Heart right ventricle (tissue), 16 donors: ENCODE measurements at places on chromosomes 4 and X. TPM values are rescaled to one million over a fixed set of nuclear protein-coding genes. Genes with fewer than 3 reads are reported as not detected.

DNA sequence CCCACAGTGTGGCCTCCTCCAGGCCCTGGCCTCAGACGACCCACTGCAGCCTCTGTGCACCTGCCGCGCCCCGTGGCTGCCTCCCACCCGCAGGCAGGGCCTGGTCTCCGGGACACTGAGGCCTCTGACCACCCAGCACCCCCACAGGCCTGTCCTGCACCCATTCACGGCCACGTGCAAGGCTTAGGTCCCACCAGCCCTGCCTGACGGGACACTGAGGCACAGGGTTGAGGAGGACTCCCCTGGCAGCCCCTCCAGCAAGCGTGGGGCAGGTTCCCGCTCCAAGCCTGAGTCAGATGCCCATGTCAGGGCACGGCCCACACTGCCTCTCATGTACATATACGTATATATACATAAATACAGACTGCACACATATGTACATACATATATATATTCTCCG, 23.5 kb downstream of the NELFA start:
- no peak for DNase-seq

DNA sequence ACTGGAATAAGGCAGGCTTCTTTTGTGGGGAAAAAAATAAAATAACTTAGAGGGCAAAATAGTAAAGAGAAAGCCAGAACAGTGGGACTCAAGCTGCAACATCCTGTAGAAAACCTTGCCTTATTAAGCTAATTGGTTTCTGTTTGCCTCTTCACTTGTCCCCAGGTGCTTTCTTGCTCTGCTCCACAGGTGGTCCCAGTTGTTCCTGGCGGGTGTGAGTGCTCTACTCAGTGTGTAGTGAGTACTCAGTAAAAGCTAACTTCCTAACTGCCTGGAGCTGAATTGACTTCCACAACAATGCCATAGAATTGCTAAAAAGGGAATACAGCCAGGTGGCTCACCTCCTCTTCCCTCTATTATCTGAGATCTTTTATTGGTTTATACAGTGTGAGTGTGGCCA, 930.2 kb downstream of the C4orf33 start:
- DNase-seq: no peak

DNA sequence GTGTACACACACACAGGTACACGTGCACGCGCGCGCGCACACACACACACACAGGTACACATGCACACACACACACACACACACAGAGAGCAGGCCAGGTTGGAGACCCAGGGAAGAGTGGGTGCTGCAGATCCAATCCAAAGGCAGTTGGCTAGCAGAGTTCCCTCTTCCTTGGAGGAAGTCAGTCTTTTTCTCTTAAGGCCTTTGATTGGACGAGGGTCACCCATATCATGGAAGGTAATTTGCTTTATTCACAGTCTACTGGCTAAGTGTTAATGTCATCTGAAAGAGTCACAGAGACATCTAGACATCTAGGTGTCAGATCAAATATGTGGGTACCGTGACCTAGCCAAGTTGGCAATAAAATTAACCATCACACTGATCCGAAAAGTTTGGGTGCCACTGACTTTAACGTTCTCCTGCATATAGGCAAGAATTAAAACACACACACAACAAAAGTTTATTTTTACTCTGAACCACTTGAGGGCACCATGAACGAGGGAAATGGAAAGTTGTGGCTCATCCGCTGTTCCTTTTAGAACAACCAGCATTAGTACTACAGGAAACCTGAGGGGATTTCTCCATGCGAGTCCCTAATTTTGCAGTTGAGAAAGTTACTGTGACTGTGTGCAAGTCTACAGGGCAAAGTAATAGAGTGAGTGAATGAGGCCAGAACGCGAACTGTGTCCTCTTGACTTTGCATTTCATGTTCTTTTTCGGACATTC, 66.0 kb upstream of the STOX2 start:
- DNase-seq: no peak

GRCh38 chr4:68082758-68083157, 46.9 kb downstream of the TMPRSS11F start:
- no peak for DNase-seq

DNA sequence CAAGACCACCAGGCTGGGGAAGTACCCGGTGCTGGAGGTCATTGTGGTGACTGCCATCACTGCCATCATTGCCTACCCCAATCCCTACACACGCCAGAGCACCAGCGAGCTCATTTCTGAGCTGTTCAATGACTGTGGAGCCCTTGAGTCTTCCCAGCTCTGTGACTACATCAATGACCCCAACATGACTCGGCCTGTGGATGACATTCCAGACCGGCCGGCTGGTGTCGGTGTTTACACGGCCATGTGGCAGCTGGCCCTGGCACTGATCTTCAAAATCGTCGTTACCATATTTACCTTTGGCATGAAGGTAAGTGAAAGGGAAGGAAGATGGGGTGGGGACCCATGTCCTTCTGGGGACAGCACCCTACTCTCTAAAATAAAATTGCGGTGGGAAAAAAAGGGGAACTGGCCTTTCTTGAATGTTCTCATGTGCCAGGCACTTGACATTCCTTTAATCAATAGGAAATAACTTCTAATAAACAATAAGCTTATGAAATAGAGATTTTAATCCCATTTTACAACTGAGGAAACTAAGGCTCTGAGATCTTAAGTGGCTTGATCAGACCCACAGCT, 51.6 kb downstream of the CLCN4 start:
- DNase-seq: no peak

DNA sequence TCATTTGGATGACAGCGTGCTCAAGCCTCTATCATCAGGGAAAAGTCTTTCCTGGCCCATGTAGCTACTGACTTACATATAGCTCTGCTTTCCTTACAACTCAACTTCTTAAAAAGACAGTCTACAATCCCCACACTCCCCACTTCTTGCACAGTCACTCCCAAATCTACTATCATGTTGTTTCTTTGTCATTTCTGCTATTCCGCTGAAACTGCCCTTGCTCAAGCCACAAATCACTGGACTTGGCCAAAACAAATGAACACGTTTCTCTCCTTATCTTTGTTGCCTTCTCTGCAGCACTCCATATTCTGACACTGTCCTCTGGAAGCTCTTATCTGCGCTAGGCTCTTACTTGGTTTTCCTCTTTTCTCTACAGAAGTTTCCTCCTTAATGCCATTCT, 28.2 kb downstream of the GPRIN3 start:
- no peak for DNase-seq

- DNase-seq: no peak
Measured at GRCh38 chr4:139555705-139556070, 331 bp downstream of the SETD7 start.

GRCh38 chr4:37799941-37800554, 26.4 kb upstream of the PGM2 start:
- no peak for DNase-seq

Gene OTUD6A
- total RNA-seq: not detected
